ENCODE measurements at places on chromosomes 6 and 20.
A peak's percentile ranks its signal among the peaks of the same experiment; 100 is the strongest.

DNA sequence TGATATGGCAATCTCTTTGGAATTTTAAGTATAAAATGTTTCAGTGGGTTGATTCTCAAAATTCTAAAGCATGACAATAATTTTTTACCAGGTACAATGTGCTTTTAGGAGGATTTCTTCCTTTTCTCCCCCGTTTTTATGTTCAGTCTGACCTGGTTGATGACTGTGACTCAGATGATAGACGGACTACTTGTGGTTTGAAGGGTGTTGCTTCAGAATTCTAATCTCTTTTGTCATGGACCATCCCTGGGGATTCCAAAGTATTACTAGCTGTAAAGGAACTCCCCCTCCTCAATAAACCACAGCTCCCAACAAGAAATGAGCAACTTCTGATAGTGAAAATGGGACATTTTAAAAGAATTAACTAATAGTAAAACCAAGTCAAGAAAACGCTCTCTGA, 34.9 kb upstream of the TNFAIP3 start:
- H3K4me3 ChIP-seq, result no peak overlapping the region
- H3K4me1 ChIP-seq, result no peaks in the 10 kb centered on the region
- H3K27ac ChIP-seq, result no peak overlapping the region

DNA sequence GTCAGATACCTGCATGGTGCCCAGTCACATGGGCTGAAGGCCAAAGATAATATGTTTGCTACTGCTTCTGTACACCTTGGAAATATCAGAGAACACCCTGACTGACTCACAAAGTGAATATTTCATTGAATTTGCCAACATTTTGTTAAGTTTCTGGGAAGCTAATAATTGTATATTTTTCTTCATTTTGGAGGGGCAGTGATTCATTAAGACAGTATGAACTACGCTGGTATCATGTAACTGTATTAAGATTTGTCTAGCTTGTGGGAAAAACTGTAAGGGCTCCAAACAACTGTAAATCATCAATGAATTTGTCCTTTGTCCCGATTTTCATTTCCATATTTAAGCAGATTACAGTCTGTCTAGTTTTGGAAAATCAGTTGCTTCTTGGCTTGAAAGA, 102.3 kb upstream of the CCN2 start:
- DNase-seq, result no peak
- no peak overlapping the region for H3K27ac ChIP-seq
- no peaks in the 10 kb centered on the region for H3K4me1 ChIP-seq
- no peaks in the 10 kb centered on the region for H3K36me3 ChIP-seq

GRCh38 chr6:147262946-147263345, 58.7 kb downstream of the STXBP5 start:
- H3K36me3 ChIP-seq, result peaks cover 45% of the 10 kb centered on the region
- no peaks in the 10 kb centered on the region for H3K27me3 ChIP-seq
- H3K4me3 ChIP-seq, result no peak overlapping the region
- H3K27ac ChIP-seq, result no peak overlapping the region

GRCh38 chr6:85077098-85077497, 312.7 kb upstream of the TBX18 start:
- no peaks in the 10 kb centered on the region for H3K36me3 ChIP-seq
- H3K27me3 ChIP-seq, result no peaks in the 10 kb centered on the region
- H3K4me3 ChIP-seq, result no peak overlapping the region
- no peak for DNase-seq
- no peak overlapping the region for H3K27ac ChIP-seq

DNA sequence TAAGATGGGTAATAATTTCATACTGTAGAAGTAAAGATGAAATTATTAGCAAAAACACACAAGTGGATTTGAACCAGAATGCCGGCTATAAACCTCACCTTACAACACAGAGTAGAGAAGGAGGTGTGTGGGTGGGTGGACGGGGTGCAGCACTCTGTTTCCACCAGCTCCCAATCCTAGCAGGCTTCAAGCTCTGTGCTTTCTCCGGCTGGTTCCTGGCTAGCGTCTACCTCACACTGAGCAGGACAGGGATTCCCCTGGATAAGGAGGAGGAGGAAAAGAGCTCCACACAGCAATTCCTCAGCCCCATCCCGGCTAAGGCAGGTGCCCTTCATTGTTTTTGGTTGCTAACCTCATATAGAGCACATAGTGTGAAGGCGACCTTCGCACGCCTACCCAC, 453.3 kb downstream of the C6orf118 start:
- no peak overlapping the region for H3K27ac ChIP-seq
- no peak for DNase-seq
- no peaks in the 10 kb centered on the region for H3K36me3 ChIP-seq

- peaks cover 18% of the 10 kb centered on the region for H3K4me1 ChIP-seq
- H3K27ac ChIP-seq, result peak overlapping the region; percentile 19
- peaks cover 5% of the 10 kb centered on the region for H3K36me3 ChIP-seq
- H3K4me3 ChIP-seq, result no peak overlapping the region
- no peaks in the 10 kb centered on the region for H3K27me3 ChIP-seq
Measured at GRCh38 chr6:151008425-151008824, 142.9 kb downstream of the MTHFD1L start.

DNA sequence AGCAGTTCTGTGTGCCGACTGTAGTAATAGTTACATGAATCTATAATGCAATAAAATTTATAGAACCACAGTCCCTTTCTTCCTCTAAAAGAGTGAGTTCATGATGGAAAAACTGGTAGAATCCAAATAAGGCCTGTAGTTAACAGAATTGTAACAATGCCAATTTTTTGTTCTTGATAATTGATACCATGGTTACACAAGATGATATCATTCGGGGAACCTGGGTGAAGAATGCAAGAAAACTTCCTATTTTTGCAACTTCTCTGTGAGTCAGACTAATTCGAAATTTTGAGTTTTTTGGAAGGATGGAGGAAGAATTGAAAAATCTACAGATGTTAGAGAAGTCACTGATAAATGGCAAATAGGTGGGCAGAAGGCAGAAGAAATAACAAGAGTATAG, 381.8 kb downstream of the CDKAL1 start:
- H3K4me1 ChIP-seq, result no peaks in the 10 kb centered on the region
- H3K27ac ChIP-seq, result no peak overlapping the region
- H3K4me3 ChIP-seq, result no peak overlapping the region
- no peaks in the 10 kb centered on the region for H3K27me3 ChIP-seq

DNA sequence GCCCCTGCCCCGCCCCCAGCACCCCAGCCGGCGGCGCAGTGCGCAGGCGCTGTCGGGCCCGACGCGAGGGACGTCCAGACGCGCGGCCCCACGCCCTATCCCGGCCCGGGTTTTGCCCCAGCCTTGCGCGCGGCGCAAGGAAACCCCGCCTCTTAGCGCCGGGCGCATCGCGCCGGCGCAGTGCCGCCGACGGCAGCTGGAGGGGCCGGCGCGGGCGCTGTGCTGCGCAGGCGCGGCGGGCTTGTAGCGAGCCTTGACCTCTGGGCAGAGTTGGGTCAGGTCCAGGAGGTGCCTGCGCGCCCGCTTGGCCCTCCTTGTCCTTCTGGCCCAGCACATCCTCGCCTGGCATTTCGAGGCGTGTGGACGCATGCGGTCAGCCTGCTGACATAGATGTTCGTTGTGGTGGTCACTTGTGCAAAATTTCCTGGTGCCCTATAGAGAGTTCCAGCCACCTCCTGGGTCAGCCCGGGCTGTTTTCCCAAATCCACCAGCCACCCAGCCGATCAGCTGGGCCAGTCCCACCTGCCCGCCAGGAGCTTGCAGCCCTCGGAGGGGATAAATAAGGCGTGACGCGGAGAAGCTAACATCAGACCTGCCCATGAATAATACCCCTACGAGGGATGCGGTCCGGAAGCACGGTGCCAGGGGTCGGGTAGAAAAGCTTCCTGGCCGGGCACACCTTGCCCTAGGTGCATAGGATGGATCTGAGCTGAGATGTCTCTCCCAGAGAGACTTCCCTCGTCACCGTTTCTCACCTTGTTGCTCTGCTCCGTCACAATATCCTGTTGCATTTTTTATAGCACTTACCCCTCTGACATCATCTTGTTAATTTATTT, 428 bp upstream of the PRELID3B start:
- H3K27me3 ChIP-seq, result no peaks in the 10 kb centered on the region
- peak overlapping the region; percentile 78 for H3K4me3 ChIP-seq
- H3K27ac ChIP-seq, result no peak overlapping the region

DNA sequence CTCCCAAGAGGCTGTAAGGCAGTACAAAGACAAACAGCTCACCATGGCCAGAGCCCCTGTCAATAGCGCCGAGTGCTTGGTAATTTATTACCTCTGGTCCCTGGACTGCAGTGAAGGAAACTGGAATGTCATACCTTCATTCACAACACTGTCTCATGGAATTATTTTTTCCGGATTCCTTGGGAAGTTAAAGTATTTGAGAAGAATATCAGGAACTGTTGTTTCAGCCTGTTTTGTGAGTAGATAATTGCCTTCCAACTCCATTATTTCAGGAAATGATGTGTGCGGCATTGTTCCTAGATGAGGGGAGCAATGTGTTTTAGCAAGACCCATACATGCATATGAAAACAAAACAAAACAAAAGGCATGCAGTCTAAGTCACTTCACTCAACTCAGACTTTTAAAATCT, 64.0 kb downstream of the BLOC1S5 start:
- no peaks in the 10 kb centered on the region for H3K36me3 ChIP-seq
- no peak overlapping the region for H3K27ac ChIP-seq
- H3K27me3 ChIP-seq, result no peaks in the 10 kb centered on the region
- H3K4me3 ChIP-seq, result no peak overlapping the region

- peaks cover 15% of the 10 kb centered on the region for H3K27me3 ChIP-seq
- H3K36me3 ChIP-seq, result no peaks in the 10 kb centered on the region
Measured at GRCh38 chr6:36701401-36701991, 3.9 kb downstream of the RAB44 start.

DNA sequence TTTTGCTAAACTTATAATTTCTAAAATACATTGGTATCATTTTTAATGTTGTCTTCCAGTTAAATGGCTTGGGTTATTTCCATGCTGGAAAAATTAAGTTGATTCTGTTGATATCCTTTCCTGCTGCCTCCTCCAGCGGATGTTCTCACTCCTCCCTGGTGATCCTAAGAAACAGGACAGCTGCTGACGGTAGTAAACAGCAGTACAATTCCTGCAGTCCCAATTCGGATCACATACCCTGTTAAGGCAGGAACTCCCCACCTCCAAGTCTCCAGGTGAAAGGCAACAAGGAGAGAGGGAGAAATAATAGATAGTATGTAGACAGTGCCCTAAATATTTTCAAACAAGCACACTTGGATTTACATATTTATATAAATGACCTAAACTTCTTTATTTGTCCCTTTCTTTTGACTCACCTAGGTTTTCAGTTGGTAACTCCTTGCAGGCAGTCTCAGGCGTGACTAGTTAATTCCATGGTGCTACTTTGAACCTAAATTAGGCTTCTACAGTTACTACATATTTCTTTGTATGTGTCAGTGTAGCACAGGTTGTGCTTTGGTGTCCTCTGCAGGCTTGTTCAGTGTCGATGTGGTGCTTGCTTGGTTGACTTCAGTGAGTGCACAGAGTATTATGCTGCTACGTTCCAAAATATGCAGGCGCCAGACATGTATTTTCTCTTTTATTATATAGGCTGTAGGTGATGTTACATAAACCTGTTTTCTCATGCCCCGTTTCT, 126.0 kb downstream of the ADGRB3 start:
- H3K27me3 ChIP-seq, result no peaks in the 10 kb centered on the region
- no peak for DNase-seq
- H3K36me3 ChIP-seq, result no peaks in the 10 kb centered on the region
- H3K4me1 ChIP-seq, result no peaks in the 10 kb centered on the region
- no peak overlapping the region for H3K4me3 ChIP-seq
- H3K27ac ChIP-seq, result no peak overlapping the region

DNA sequence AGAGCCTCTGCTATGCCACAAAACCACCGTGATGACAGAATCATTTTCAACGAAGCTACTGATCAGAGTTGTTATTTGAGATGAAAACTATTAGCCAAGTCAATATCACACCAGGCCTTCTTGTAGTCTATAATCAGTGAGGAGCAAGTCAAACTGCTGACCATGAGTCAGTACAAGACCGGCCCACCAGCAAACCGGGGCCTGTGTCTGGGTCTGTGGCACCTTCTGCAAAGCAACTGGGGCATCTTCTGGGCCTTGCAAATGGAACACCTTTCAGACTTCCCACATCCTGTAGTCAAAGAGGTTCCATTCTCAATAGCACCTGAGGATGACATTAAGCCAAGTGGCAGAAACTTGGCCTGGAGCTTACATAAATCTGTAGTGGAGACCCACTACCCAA, 38.5 kb downstream of the CPXM1 start:
- no peak overlapping the region for H3K27ac ChIP-seq
- H3K4me3 ChIP-seq, result no peak overlapping the region

DNA sequence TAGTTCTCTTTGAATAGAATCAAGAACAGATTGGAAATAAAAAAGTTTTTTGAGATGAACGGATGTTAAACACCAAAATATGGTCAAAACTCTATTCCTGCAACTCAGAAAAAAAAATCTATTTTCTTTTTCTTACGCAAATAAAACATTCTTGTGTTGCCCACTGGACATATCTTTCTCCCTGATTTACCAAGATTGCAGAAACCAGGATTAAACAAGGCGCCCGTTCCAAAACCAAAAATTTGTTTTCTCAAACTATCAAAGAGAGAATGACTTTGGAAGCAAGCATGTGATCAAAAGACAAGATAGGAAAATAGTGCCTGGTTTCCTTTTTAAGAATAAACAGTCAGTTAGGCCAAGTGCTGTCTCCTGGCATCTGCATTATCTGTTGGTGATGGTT, 273.1 kb downstream of the CLIC5 start:
- H3K4me1 ChIP-seq, result no peaks in the 10 kb centered on the region
- no peaks in the 10 kb centered on the region for H3K36me3 ChIP-seq
- H3K4me3 ChIP-seq, result no peak overlapping the region
- no peak for DNase-seq
- H3K27ac ChIP-seq, result no peak overlapping the region

- H3K4me3 ChIP-seq, result no peak overlapping the region
- no peak overlapping the region for H3K27ac ChIP-seq
- no peaks in the 10 kb centered on the region for H3K27me3 ChIP-seq
Measured at GRCh38 chr20:54195483-54196472, 12.1 kb upstream of the PFDN4 start.

DNA sequence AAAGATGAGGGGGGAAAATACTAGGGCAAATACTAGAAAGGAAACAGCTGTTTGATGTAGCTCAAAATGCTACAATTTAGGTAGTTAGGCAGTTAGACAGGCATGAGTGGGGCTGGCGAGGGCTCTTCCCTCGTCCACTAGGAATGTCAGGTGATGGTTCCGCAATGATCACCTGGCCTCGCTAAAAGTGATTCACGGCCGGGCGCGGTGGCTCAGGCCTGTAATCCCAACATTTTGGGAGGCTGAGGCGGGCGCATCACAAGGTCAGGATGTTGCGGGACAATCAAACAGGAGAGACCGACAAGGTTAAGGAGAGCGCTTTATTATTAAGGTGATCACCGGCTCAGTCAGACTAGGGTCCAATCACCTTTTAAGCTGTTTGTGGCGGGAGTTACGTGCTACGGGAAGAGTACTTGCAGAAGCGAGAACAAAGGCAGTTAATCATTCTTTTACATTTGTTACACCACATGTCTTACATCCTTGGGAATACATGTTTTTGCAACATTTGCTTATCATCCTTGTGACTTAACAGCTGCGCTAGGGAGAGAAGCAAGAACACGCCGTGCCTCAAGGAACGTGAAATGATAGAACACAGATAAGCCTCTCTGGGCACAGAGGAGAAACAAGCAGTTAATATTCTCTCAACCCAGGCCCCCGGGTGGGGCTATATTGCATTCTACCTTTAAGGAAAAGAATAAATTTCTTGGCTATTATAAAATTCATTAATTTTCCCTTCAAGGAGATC, 1025.4 kb downstream of the EYS start:
- DNase-seq, result no peak
- no peaks in the 10 kb centered on the region for H3K27me3 ChIP-seq
- H3K4me3 ChIP-seq, result no peak overlapping the region
- no peak overlapping the region for H3K27ac ChIP-seq
- peaks cover 7% of the 10 kb centered on the region for H3K4me1 ChIP-seq
